Ureter (tissue), 1 donor: ENCODE measurements at places on chromosomes 5 and 9.

GRCh38 chr9:37667706-37668105 is 17.0 kb downstream of the FRMPD1 start:
- no peak for DNase-seq

DNA sequence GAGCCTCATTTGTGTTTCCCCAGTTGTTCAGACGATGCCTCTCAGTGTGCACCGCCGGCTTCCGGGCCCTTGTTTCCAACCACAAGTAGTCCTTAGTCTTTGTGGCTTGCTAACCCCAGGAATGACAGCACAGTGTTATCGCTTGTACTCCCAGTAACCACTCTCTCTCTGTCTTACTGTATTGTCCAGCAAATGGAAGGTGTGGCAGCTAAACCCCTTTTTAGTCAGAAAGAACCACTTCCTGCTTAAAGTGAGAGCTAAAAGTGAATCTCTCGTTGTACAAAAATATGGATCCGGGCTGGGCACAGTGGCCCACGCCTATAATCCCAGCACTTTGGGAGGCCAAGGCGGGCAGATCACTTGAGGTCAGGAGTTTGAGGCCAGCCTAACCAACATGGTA is 61.3 kb downstream of the ENC1 start:
- no peak for DNase-seq

GRCh38 chr9:14213504-14213903 is 100.4 kb downstream of the NFIB start:
- DNase-seq = no peak

- DNase-seq = no peak
Measured at GRCh38 chr9:107178293-107178692, 104.8 kb upstream of the RAD23B start.

- DNase-seq = no peak
Measured at GRCh38 chr5:35436400-35437057, 181.1 kb upstream of the SPEF2 start.

- DNase-seq = no peak
Measured at GRCh38 chr5:99771296-99771695, 763.9 kb upstream of the FAM174A start.
